HepG2 (cell line): ENCODE measurements at places on chromosomes 5 and 9.

GRCh38 chr5:317086-317811 is 4.3 kb upstream of the AHRR start:
- peak; percentile 53 for DNase-seq
- H3K27ac ChIP-seq: no peak overlapping the region
- H3K4me1 ChIP-seq: peaks cover 19% of the 10 kb centered on the region
- peaks cover 3% of the 10 kb centered on the region; the same call in 1 of the 2 replicates for H3K36me3 ChIP-seq
- H3K4me3 ChIP-seq: no peak overlapping the region

GRCh38 chr9:118362123-118362522 is 657.9 kb downstream of the TLR4 start:
- no peaks in the 10 kb centered on the region for H3K27me3 ChIP-seq
- no peak overlapping the region for H3K4me3 ChIP-seq
- no peak overlapping the region for H3K27ac ChIP-seq

DNA sequence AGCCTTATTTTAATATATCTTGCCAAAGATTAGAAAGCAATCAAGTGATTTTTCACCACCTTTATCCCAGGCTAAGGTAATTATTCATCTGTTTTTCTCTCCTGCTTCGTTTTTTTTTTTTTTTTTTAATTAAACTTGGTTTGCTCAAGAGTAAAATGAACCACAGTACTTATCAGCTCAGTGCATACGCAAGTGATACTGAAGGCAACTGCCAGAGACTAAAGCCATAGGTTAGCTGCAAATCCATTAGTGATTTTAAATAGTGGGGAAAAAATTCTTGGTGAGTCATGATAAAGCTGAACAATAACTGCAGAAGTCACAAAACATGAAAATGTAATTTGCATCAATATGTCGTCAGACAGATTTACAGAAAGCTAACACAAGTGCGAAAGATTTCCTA is 829.1 kb downstream of the PTPRD start:
- no peaks in the 10 kb centered on the region for H3K36me3 ChIP-seq
- H3K27me3 ChIP-seq: no peaks in the 10 kb centered on the region
- H3K4me3 ChIP-seq: no peak overlapping the region
- DNase-seq: no peak
- H3K27ac ChIP-seq: no peak overlapping the region

DNA sequence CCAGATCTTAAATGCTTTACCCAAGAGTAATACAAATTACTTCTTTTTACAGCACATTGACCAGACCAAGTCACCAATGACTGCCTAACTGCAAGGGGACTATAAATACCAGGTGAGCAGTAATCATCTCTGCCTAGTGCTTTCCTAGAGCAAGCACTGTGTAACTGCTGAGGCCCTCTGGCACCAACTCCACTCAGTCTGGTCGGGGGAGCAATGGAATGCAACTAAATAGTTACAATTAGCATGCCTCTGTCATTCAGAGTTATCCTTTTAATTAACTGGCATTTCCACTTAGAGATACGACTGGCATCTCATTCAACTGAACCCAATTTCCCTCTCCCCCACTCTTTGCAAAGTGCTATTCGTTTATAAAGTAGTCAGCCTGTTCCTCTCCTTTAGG is 1309.1 kb upstream of the DMAC1 start:
- no peak overlapping the region for H3K4me3 ChIP-seq
- no peaks in the 10 kb centered on the region for H3K36me3 ChIP-seq
- no peaks in the 10 kb centered on the region for H3K4me1 ChIP-seq
- no peak for DNase-seq
- no peak overlapping the region for H3K27ac ChIP-seq

DNA sequence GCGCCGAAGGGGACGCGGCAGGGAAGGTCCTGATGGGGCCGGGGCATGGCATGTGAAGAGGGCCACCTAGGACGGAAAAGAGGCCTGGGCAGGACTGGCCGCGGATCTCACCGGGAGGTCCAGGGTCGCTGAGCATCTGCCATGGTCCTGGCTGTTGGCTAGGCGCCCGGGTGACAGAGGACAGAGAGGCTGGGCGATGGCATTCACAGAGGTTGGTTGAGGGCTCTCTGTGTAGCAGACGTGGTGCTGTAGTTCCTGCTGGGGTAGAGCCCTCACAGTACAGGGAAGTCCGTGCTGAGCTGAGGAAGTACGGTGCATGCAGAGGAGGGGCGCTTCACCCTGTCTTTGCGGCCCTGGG is 427 bp downstream of the PCYOX1L start:
- peaks cover 26% of the 10 kb centered on the region for H3K4me1 ChIP-seq
- H3K27ac ChIP-seq: no peak overlapping the region
- H3K27me3 ChIP-seq: no peaks in the 10 kb centered on the region
- peaks cover 5% of the 10 kb centered on the region; the same call in 1 of the 3 replicates for H3K36me3 ChIP-seq
- DNase-seq: no peak

GRCh38 chr5:112445626-112446350 is 26.7 kb upstream of the EPB41L4A start:
- H3K4me1 ChIP-seq: no peaks in the 10 kb centered on the region
- H3K36me3 ChIP-seq: no peaks in the 10 kb centered on the region
- no peaks in the 10 kb centered on the region for H3K27me3 ChIP-seq
- no peak overlapping the region for H3K4me3 ChIP-seq
- DNase-seq: no peak
- H3K27ac ChIP-seq: no peak overlapping the region

DNA sequence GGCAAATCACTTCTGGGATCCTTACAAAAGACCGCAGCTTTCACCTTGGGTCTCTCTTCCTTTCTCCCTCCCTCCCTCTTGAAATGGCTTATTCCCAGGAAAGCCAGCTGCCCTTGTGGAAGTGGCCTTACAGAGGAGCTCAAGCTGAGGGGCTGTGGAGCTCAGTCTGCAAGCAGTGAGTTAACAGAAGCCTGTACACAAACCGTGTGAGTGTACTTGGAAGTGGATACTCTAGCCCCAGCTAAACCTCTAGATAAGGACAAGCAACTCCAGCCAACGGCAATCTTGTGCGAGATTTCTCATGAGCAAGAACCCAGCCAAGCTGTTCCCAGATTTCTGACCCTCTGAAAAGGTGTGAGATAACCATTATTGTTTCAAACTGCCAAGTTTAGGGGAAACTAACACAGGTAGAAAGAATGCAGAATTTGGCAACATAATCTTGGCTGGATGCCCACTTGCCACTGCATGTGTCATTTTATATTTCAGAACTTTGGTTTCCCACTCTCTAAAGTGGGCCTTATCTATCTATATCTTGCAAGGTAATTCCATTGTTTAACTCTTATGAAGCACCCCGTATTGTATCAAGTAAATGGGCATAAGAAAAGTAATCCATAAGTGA is 85.6 kb downstream of the CDH18 start:
- H3K4me3 ChIP-seq: no peak overlapping the region
- H3K4me1 ChIP-seq: no peaks in the 10 kb centered on the region
- no peaks in the 10 kb centered on the region for H3K36me3 ChIP-seq

DNA sequence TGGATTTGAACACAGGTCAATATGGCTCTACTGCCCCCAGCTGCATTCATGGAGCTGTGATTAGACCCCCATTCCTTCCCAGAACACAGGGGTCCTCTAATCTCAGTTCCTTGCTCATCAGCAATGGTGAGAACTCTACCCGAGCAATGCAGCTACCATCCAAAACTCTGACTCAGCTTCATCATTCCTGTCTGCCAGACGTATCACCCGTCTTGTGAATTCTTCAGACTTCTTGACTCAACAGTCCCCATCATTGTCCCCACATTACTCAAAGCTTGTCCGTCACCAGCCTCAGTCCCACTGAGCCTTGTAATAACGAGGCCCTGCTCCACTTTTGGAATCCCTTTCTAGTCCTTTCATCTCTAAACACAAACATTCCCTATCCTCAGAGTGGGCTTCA is 36.3 kb upstream of the STX17 start:
- H3K4me1 ChIP-seq: no peaks in the 10 kb centered on the region
- no peaks in the 10 kb centered on the region for H3K27me3 ChIP-seq
- no peak for DNase-seq
- no peaks in the 10 kb centered on the region for H3K36me3 ChIP-seq
